Left ventricle myocardium inferior (tissue), 1 donor: ENCODE measurements at places on chromosomes 5 and 9. TPM values are rescaled to one million over a fixed set of nuclear protein-coding genes. Genes with fewer than 3 reads are reported as not detected.

The AJM1 gene
- total RNA-seq = 7.7 TPM

DNA sequence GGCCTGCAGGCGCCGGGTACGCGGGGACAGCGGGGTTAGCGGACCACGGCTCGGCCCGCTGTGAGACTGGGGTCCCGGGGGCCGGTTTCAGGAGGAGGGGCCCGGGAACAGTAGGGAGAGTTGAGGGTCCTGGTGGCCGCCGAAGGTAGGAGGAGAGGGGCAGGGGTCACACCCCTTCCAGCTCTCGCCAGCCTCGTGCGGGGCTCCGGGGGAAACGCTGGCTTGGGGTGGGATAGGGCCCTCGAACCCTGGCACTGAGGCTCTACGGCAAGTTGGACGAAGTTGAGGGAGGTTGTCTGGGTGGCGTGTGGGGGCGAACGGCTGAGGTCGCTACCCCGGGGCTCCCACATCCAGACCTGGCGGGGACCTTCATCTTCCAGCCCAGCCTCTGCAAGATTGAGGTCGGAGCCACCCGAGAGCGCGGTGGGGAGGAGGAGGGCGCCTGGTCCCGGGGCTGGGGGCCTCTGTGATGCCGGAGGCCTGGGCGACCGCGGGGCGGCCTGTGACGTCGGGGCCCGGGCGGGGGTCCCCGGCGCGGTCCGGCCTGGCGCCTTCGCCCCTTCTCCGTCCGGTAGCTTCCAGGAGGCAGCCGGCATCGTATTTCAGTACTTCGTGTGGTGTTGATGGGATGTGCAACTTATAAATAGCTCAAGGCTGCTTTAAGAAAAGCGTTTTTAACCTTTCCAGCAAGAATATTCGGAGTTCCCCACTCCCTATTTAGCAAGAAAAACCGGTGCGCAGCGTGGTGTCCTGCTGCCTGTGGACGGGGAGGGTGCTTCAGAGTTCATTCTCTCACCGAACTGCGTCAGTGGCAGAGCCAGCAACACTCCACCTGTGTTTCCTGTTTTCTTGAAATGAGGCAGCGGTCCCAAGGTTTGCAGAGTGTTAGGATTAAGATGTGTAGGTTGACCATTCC lies 902 bp downstream of the HABP4 start:
- H3K4me3 ChIP-seq = peak overlapping the region; percentile 81
- DNase-seq = peak; percentile 22
- H3K27me3 ChIP-seq = no peaks in the 10 kb centered on the region
- H3K4me1 ChIP-seq = peaks cover 31% of the 10 kb centered on the region
- H3K27ac ChIP-seq = peak overlapping the region; percentile 89

DNA sequence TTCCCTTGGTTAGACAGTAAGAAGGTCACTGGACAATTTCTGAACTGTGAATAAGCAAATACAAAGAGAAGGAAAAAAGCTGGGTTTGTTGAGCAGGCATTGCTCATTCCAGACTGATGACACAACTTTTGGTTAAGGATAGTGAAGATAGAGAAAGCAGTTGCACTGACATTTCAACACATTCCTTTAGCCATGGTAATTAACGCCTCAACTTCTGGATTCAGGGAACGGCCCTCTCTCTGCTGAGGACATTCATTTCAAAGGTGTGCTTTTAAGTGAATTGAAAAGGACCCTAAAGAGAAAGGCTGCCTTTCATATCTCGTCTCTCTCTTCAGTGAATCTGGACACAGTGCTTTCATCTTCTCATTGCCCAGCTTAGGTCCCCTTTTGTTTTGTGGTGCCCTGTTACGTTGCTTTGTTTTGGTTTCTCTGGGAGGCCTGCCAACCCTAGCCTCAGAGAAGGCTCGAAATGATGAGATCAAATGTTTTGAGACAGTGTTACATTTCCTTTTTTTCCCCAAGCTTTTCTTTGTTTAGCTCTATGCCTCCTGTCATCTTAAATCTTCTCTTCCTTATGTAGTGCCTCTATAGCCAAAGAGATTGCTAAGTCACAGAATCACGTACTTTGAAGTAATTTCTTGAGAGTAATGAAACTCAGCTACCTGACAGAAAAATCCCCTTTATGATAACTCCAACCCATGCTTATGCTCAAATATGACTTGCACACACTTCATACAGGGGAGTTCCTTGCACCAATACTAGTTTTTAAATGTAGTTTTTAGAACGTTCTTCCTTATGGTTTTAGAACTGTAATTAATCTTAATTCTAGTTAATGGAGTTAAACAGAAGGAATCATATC lies 94.4 kb upstream of the IFNE start:
- no peak overlapping the region for H3K4me3 ChIP-seq
- peaks cover 6% of the 10 kb centered on the region for H3K27me3 ChIP-seq
- no peak for DNase-seq
- H3K36me3 ChIP-seq = no peaks in the 10 kb centered on the region

DNA sequence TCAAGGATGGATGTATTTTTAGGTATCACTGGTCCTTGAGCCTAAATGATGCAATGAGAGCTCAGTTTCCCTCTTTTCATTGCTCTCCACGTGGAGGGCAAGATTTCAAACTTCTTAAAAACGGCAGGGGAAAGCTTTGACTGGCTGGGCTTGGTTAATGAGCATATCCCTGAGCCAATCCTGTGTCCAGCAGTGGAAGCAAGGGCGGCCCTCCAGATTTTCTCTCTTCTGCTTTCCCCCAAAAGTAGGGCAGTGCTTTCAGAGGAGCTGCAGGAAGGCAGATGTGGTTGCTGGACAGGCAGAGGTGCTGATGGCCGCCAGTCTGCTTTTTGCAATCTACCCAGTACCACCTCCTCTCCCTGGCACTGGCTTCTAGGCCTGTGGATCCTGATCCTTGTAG lies 30.0 kb upstream of the TBC1D2 start:
- no peaks in the 10 kb centered on the region for H3K4me1 ChIP-seq
- no peaks in the 10 kb centered on the region for H3K36me3 ChIP-seq
- peaks cover 64% of the 10 kb centered on the region for H3K27me3 ChIP-seq
- H3K27ac ChIP-seq = no peak overlapping the region

DNA sequence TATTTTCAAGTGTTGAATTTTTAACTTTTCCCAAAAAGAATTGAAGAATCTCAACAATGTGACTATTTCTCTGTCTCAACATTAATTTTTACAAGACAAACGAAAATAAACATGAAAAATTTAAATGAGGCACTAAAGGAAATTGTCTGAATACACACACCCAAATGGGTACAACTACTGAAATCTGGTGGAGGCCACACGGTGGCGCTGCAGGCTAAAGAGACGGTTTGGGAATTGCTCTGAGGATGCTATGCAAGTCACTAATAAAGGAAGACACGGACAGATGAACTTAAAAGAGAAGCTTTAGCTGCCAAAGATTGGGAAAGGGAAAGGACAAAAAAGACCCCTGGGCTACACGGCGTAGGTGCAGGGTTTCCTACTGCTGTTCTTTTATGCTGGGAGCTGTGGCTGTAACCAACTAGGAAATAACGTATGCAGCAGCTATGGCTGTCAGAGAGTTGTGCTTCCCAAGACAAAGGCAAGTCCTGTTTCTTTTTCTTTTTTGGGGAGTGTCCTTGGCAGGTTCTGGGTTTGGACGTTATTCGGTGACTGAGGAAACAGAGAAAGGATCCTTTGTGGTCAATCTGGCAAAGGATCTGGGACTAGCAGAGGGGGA lies at the start of gene PCDHB10:
Gene PCDHB10 (plus strand): TSS at position 244 of the 616 bp plus-strand sequence. CDS start 200 bp downstream, at position 444.
- no peak for DNase-seq
- no peak within 1 kb of the TSS for H3K27ac ChIP-seq
- peaks cover 12% of the 10 kb centered on the region for H3K36me3 ChIP-seq
- H3K27me3 ChIP-seq = peaks cover 48% of the 10 kb centered on the region
- no peak within 1 kb of the TSS for H3K4me3 ChIP-seq
